ENCODE measurements at places on chromosomes 1 and 21.

DNA sequence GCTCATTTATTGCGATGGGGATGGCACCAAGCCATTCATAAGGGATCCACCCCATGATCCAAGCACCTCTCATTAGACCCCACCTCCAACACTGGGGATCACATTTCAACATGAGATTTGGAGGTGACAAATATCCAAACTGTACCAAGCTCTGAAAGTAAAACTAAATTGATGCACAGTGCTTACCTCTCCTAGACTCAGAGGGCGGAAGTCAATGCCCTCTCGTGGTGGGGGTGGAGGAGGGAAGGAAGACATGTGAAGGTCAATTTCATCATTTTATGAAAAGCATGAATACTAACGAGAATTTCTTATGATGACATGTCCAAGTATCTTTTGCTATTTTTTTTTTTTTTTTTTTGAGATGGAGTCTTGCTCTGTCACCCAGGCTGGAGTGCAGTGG, 120.0 kb downstream of the PGBD5 start:
- DNase-seq = no peak

DNA sequence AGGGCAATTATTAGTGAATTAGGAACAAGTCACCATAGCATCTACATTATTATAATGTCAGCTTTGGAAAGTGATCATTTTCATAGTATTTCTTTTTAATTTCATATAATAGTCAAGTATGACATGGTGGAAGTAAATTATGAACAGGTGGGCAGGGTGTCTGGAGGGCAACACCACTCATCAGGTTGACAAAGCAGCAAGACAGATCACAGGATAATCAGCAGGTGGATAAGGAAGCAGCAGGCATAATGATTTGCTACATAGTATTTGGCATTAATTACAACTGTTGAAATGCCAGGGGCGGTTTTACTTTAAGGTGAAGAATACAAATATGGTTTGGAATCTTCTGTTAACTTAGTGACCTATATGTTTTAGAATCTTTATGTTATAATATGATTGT, 1342.2 kb downstream of the PLA2G4A start:
- DNase-seq = no peak

DNA sequence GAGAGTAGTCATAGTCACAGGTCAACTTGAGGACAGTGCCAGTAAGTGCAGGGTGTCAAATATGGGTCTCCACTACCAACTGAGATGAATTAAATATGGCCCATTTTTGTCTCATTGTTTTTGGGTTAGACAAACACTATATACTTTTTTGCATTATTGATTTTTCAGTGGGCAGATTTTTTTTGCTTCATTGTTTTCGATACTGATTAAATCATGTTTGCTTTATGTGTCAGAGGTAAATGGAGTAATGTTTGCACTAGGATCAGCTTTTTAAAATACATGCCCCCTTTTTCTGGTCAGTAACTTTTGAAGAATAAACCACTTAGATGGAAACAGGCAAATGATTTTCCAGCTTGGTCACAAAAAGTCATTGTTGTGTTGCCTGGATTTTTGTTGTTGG, 199.0 kb downstream of the USH2A start:
- DNase-seq = no peak

DNA sequence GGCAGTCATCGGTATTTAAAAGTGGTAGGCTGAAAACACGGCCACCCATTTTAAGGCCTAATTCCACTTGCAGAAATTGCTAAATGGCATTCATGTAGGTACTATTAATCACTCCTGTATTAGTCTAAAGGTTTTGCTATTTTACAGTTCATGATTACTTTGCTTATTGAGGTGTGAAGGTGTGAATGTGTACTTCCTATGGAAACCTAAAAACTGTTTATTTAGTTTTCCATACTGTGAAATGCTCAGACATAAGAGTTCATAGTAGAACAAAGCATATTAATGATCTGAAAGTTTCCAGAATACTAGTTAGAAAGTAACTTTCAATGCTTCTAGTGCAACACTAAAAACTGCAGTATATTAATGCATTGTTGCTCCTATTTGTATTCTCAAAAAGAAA, 69.8 kb downstream of the ITGB3BP start:
- DNase-seq = no peak

GRCh38 chr21:33663241-33663640, 20.9 kb downstream of the ITSN1 start:
- no peak for DNase-seq
